T-helper 17 cell (primary cell): ENCODE measurements at places on chromosomes 3 and 15.

GRCh38 chr15:41943543-41944312 is 28.6 kb downstream of the EHD4 start:
- H3K27ac ChIP-seq = peak overlapping the region; percentile 100
- peak overlapping the region; percentile 25 for H3K4me3 ChIP-seq
- peaks cover 21% of the 10 kb centered on the region for H3K4me1 ChIP-seq

DNA sequence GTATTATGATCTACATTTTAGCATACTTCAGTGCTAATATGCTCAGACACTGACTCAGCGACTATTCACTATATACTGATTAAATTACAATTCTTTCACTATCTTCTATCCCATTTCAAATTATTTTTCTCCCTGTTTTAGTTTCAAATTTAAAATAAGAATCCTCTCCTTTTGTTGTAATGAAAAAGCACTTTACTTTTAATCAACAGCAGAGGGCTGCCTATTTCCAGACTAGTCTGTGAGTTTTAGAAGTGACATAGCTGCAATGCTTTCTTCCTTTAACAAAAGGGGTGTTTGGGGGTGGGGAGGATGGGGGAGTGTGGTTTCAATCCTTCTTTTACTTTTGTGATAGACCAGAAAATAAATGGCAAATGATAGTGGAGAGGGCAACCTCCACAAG is 2.4 kb downstream of the NEDD4 start:
- no peaks in the 10 kb centered on the region for H3K36me3 ChIP-seq
- peaks cover 13% of the 10 kb centered on the region for H3K4me1 ChIP-seq
- no peak for DNase-seq
- H3K4me3 ChIP-seq = no peak overlapping the region
- peaks cover 3% of the 10 kb centered on the region for H3K27me3 ChIP-seq
- H3K27ac ChIP-seq = no peak overlapping the region

GRCh38 chr15:78633348-78633747 is 7.7 kb downstream of the CHRNB4 start:
- no peak overlapping the region for H3K27ac ChIP-seq
- H3K36me3 ChIP-seq = peaks cover 4% of the 10 kb centered on the region

GRCh38 chr3:15934389-15935195 is 136.8 kb upstream of the ANKRD28 start:
- DNase-seq = no peak
- H3K4me3 ChIP-seq = no peak overlapping the region
- H3K27ac ChIP-seq = no peak overlapping the region

- DNase-seq = no peak
- no peaks in the 10 kb centered on the region for H3K27me3 ChIP-seq
- peak overlapping the region; percentile 66 for H3K4me3 ChIP-seq
Observed at GRCh38 chr3:171491361-171491760, 31.2 kb upstream of the TNIK start.

GRCh38 chr3:4821975-4822374 is 157.3 kb upstream of the BHLHE40 start:
- peak overlapping the region; percentile 97 for H3K27ac ChIP-seq
- DNase-seq = peak; percentile 76
- H3K27me3 ChIP-seq = no peaks in the 10 kb centered on the region
- H3K4me1 ChIP-seq = peaks cover 63% of the 10 kb centered on the region
- H3K4me3 ChIP-seq = peak overlapping the region; percentile 70

DNA sequence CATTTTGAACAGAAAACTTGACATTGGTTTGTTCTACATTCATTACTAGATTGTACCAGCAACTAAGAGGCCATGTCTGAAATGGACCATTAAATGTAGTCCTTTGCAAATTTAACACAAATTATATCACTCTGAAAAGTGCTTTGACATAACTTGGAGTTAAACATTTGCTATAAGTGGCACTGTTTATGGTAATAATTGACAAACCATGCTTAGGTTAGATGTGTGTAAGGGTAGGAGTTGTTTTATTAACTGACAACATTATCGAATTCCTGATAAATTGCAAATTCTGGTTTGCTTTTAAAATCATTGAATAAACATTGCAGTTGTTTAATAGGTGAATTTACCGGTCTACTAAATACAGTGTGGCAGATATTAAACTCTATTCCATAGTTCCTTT is 6.1 kb upstream of the TMEM207 start:
- H3K4me3 ChIP-seq = no peak overlapping the region
- peaks cover 5% of the 10 kb centered on the region for H3K4me1 ChIP-seq
- H3K27ac ChIP-seq = no peak overlapping the region
- H3K36me3 ChIP-seq = no peaks in the 10 kb centered on the region

- no peak for DNase-seq
- H3K36me3 ChIP-seq = peaks cover 17% of the 10 kb centered on the region
- no peak overlapping the region for H3K27ac ChIP-seq
- H3K4me3 ChIP-seq = no peak overlapping the region
- no peaks in the 10 kb centered on the region for H3K27me3 ChIP-seq
Observed at GRCh38 chr3:39086144-39086543, 21.3 kb downstream of the GORASP1 start.

GRCh38 chr15:34239151-34239808 is 14.5 kb downstream of the EMC4 start:
- H3K4me1 ChIP-seq = peaks cover 2% of the 10 kb centered on the region
- peak overlapping the region; percentile 41 for H3K27ac ChIP-seq
- H3K27me3 ChIP-seq = no peaks in the 10 kb centered on the region

GRCh38 chr3:32143849-32144757 is 37.7 kb downstream of the GPD1L start:
- H3K4me1 ChIP-seq = peaks cover 5% of the 10 kb centered on the region
- no peak for DNase-seq
- H3K36me3 ChIP-seq = no peaks in the 10 kb centered on the region

DNA sequence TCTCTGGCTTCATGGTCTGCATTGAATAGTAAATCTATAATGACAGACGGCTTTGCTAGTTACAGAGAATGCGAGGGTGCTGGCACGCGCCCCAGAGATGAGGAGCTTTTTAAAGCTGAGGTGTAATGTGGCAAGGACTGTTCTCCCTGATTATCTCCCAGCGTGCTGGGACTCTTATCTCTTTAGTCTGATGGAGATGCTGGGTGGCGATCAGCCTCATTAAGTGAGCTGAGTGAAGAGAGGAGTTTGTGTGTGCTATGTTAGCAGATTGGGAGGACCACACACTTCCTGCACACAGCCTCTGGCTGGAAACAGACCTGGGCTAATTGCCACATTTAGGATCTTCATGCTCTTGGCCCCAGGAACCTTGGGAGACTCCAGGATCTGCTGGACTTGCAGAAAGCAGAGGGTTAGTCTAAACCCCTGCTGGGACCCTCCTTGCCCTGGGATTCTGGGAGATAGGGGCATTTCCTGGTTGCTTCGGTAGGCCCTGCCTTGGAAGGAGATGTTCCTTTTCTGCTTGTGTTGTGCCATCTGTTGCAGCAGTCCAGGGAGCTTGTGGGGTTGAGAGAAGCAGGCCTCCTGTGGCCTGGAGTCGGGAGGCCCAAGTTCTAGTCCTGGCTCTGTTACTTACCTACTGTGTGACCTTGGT is 15.0 kb downstream of the PDIA5 start:
- no peak for DNase-seq
- H3K27me3 ChIP-seq = no peaks in the 10 kb centered on the region
- no peak overlapping the region for H3K4me3 ChIP-seq
- H3K4me1 ChIP-seq = peaks cover 26% of the 10 kb centered on the region
- no peaks in the 10 kb centered on the region for H3K36me3 ChIP-seq

GRCh38 chr3:114848082-114848481 is 299.0 kb downstream of the ZBTB20 start:
- H3K36me3 ChIP-seq = peaks cover under 1% of the 10 kb centered on the region
- H3K4me3 ChIP-seq = no peak overlapping the region

- H3K4me1 ChIP-seq = no peaks in the 10 kb centered on the region
- peaks cover 3% of the 10 kb centered on the region for H3K36me3 ChIP-seq
- no peak overlapping the region for H3K27ac ChIP-seq
- no peak overlapping the region for H3K4me3 ChIP-seq
- H3K27me3 ChIP-seq = no peaks in the 10 kb centered on the region
Observed at GRCh38 chr3:143775459-143775858, 72.8 kb downstream of the SLC9A9 start.

- no peaks in the 10 kb centered on the region for H3K27me3 ChIP-seq
- H3K27ac ChIP-seq = no peak overlapping the region
- peaks cover 17% of the 10 kb centered on the region for H3K36me3 ChIP-seq
- peaks cover 32% of the 10 kb centered on the region for H3K4me1 ChIP-seq
- DNase-seq = no peak
Observed at GRCh38 chr3:111588527-111588926, 6.6 kb downstream of the ZBED2 start.

DNA sequence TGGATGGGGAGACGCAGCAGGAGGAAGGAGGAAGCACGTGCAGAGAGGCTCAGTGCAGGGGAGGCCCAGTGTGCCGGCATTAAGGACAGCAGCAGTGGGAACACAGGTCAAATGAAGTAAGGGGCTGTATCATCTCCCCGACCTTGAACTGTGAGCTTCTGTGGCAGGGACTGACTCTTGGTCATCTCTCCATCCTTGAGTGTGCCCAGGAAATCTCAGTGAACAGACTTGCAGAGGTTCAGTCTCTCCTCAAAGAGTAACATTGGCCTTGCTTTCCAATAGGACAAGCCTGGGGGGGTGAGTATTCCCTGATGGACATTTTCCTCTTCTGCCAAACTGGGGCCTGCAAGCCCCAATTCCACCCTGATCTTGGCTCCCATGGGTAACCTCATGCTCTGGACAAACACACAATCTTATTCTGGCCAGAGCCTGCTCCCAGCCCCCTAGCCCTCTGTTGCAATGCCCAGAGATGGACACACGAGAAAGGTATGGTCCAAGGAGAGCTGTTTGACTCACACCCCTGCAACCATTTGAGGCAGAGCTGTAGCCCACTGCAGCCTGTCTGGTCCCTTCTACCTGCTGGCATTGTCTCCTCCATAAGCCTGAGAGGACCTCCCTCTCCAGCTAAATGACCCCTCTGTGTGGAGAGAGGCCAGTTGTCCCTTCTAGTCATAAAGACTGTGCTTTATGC is 50.9 kb downstream of the TLE3 start:
- H3K4me1 ChIP-seq = peaks cover 8% of the 10 kb centered on the region
- no peaks in the 10 kb centered on the region for H3K27me3 ChIP-seq
- H3K36me3 ChIP-seq = peaks cover 6% of the 10 kb centered on the region
- H3K4me3 ChIP-seq = peak overlapping the region; percentile 19

- peaks cover 3% of the 10 kb centered on the region for H3K4me1 ChIP-seq
- H3K27ac ChIP-seq = no peak overlapping the region
- DNase-seq = no peak
- peaks cover 19% of the 10 kb centered on the region for H3K27me3 ChIP-seq
- no peak overlapping the region for H3K4me3 ChIP-seq
- H3K36me3 ChIP-seq = no peaks in the 10 kb centered on the region
Observed at GRCh38 chr3:179107617-179108016, 36.0 kb upstream of the ZMAT3 start.

DNA sequence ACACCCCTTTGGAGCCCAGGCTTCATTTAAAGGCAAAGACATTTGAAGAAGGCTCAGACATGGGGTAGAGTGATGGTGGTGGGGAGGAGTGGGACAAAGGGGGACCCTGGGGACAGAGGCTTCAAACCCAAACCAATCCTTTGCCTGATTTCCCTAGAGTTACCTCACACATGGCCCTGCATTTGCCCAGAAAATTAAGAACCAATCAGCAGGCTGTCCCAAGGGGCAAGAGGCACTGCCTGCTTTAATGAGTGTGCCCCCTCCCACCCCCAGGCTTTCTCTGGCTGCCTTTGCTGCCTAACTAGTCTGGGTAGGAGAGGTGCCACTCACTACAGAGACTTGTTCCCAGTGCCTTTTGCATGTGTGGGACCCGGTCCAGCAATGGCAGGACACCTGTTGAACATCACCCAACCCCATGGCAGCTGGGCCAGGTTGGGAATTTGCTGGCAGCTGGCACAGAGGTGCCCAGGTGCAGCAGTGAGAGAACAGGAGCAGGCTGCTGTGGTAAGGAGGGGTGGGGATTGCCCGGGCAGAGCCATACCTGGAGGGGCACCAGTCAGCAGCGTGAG is 38.4 kb downstream of the CCDC33 start:
- no peak for DNase-seq
- peaks cover 67% of the 10 kb centered on the region for H3K27me3 ChIP-seq
- peaks cover 6% of the 10 kb centered on the region for H3K36me3 ChIP-seq
- H3K4me1 ChIP-seq = peaks cover 10% of the 10 kb centered on the region
- H3K4me3 ChIP-seq = peak overlapping the region; percentile 25
- H3K27ac ChIP-seq = no peak overlapping the region

- no peak overlapping the region for H3K27ac ChIP-seq
- DNase-seq = no peak
- H3K27me3 ChIP-seq = no peaks in the 10 kb centered on the region
- H3K4me3 ChIP-seq = no peak overlapping the region
Observed at GRCh38 chr3:112303764-112304325, 9.8 kb upstream of the SLC9C1 start.

DNA sequence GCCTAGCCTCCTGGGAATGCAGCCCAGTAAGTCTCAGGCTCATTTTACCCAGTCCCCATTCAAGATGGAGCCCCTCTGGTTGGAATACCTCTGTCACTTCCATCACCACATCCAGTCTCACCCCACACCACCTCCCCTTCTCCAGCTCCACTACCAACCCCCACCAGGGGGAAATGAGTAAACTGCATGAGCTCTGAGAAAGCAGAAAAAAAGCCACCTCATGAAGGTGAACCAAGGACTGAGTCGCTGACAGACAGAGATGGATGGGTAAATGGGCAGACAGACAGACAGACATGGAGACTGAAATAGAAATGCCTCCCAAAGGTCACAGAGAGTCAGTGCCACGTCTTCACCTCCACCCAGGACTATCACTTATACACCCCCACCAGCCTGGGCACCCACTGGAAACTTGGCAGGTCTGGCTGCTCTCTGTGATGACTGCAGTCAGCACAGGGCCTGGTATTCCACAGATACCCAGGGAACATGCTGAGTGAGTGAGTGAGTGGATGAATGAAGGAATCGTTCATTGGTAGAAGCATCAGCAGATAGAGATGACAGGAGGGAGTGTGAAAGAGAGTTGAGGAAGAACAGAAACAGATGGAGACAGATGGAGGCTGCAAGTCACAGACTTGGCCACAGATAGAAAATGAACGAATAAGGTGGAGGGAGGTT is 4.9 kb upstream of the LOXL1 start:
- DNase-seq = no peak
- H3K27ac ChIP-seq = peak overlapping the region; percentile 95
- H3K4me1 ChIP-seq = peaks cover 37% of the 10 kb centered on the region

GRCh38 chr3:53016236-53016635 is 29.6 kb downstream of the SFMBT1 start:
- DNase-seq = no peak
- H3K4me1 ChIP-seq = peaks cover 46% of the 10 kb centered on the region
- no peaks in the 10 kb centered on the region for H3K27me3 ChIP-seq
- H3K4me3 ChIP-seq = no peak overlapping the region
- no peak overlapping the region for H3K27ac ChIP-seq
- peaks cover 11% of the 10 kb centered on the region for H3K36me3 ChIP-seq

- peak overlapping the region; percentile 67 for H3K4me3 ChIP-seq
- H3K27ac ChIP-seq = peak overlapping the region; percentile 11
- H3K27me3 ChIP-seq = peaks cover 5% of the 10 kb centered on the region
- peaks cover 5% of the 10 kb centered on the region for H3K4me1 ChIP-seq
- DNase-seq = no peak
- no peaks in the 10 kb centered on the region for H3K36me3 ChIP-seq
Observed at GRCh38 chr3:193911784-193912340, 224.1 kb upstream of the HES1 start.

- DNase-seq = peak; percentile 41
- H3K27ac ChIP-seq = peak within 1 kb of the TSS; percentile 89
- H3K36me3 ChIP-seq = no peaks in the 10 kb centered on the region
Observed at GRCh38 chr15:48177766-48178647, at the start of gene MYEF2. MYEF2 (minus strand) TSS chr15:48178295; CDS start chr15:48178237, 58 bp downstream.

- no peak for DNase-seq
- H3K4me1 ChIP-seq = no peaks in the 10 kb centered on the region
- no peak overlapping the region for H3K4me3 ChIP-seq
Observed at GRCh38 chr3:170075441-170076091, 37.8 kb downstream of the GPR160 start.
